ENCODE measurements at places on chromosomes 12 and 14. TPM values are rescaled to one million over a fixed set of nuclear protein-coding genes. Genes with fewer than 3 reads are reported as not detected.

The IL31 gene
- not detected for total RNA-seq

The EFS gene
- 31.9 TPM for total RNA-seq

GRCh38 chr12:67786086-67786485, 137.5 kb downstream of the DYRK2 start:
- no peak for DNase-seq

DNA sequence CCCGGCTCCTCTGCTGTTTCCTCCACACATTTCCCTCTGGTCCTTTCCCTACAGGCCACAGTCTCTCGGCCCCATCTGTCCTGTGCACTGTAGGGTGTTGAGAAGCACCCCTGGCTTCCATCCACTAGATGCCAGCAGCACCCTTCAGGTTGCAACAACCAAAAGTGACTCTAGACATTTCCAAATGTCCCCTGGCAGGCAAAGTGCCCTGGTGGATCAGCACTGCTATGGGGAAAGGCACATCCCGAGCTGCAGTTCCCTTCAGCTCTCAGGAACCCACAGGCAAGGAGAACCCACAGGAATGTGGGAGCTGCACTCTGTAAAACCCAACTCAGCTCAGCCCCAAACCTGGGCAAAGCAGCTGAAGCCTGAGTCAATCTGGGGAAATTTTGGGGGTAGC, 77.0 kb downstream of the RBM19 start:
- DNase-seq: no peak

- DNase-seq: peak; percentile 21
Observed at GRCh38 chr14:94646066-94646465, 33.9 kb downstream of the SERPINA3 start.

DNA sequence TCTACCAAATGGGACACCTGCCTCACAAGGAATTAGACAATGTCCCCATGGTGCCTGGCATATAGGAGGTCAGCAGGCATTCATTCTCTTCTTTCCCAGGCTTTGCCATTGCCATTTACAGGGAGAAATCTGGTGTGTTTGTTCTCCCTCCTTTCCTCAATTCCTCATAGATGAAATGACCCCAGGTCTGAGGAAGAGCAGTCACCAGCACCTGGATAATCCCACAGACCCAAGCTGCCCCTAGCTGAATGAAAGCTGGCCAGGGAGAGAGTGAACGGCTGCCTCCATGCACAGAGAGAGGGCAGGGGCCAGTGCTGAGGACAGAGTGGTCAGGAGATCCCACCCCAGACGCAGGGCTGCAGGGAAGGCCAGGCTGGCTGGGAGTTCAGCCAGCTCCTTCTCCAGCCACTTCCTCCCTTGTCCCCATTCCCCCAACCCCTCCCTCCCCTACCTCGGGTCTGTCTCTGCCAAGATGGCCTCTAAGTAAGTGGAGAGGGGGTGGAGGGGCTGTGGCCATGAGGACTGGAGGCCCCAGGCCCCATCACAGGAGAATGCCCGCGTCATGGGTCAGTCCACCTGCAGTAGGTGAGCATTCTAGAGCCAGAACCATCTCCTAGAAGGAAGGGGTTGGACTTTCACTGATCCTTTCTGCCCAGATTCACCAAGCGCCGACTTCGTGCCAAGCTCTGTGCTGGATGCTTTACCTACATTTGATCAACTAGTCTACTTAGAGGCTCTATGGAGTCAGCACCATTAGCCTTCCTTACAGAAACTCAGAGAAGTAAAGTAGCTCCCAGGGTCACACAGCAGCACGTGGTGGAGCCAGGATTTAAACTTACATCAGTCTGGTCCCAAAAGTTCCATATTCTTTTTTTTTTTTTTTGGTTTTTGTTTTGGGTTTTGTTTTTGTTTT, 2.0 kb upstream of the KRT4 start:
- no peak for DNase-seq

DNA sequence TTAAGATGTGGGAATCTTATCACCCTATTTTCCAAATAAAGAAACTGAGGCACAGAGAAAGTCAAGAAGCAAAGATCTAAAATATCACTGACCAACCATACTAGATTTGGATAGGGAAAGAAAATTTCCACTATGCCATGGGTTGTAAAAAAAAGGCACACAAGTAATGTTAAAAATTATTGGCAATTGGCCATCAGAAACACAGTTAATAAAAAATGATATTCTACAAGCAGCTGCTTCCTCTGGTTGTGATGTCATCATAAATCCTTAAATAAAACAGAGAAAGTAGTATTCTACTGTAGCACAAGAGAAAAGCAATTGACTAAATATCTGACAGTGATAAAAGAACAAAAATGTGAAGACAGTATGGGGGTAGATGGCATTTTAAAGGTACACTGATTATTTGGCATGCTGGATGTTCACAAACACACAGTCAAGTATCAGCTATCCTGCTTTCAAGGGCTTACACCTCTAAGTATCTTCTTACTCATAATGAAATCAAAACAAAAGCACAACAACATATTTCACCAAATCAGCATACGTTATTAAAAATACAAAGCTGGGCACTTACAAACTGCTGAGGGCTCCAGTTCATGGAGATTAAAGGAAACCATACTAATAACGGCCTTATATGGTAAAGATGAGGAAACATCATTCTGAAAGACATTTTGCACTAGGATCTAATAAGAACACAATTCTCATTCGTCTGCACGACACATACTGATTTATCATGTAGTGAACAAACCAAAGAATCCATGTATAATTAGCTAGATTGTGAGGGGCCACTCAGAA, 45.7 kb downstream of the CORO1C start:
- DNase-seq: no peak

All from osteocyte (in vitro differentiated cells).